ENCODE measurements at places on chromosomes 2 and 18.
A peak's percentile ranks its signal among the peaks of the same experiment; 100 is the strongest.

DNA sequence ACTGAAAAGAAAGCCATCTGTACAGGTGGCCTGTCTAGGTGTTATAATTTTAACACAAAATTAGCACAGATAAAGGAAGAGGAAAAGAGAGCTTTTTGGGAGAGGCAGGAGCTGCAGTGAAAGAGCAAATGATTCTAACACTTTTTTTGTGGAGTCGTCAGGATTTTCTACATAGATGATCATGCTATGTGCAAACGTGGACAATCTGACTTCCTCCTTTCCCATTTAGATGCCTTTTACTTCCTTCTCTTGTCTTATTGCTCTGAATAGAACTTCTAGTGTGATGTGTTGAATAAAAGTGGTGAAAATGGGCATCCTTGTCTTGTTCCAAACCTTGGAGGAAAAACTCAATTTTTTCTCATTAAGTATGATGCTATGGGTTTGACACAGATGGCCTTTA is 334.5 kb downstream of the NBAS start:
- no peak for DNase-seq

DNA sequence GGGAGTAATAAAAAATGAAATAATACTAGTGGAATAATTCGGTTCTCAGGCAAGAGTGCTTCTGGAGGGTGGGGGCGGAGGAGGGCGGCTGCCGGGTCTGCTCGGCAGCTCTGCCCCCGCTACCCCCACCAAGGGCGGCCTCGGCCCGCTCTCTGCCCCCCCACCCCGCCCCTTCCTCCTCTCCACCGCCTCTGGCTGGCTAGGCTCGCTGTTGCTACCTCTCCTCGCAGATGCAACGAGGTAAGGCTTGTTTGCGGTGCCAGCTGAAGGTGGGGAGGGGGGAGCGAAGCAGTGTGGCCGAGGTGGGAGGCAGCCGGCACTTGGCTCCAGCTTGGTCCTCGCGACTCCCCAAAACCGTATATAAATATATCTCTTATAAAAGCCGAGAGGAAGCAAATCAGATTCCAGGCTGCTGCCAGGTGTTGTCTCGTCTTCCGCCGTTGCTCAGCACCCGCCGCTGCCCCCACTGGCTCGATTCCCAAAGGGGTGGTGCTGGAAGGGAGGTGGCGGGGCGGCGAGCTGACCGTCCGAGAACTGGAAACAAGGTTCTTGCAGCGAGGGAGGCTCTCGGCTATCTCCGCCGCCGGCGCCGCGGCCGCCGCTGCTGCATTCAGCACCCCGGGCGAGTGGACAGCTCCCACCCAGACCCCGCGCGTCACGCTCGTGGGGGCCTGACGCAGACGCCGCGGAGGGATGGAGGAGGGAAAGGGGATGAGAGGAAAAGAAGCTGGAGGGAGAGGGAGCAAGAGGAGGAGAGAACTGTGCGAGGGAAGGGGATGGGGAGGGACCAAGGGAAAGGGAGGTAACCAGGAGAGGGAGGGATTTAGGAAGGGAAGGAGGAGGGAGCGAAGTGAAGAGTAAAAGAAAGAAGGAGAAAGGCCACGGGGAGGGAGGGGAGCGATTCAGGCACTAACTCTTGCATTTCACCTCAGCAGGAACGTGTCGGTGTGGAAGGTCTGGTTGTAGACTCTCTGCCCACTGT is at the start of gene MARCHF4:
MARCHF4 (minus strand) TSS at position 763 of the 982 bp plus-strand sequence. CDS start 2,223 bp downstream, outside the sequence.
- peak; percentile 90 for DNase-seq

DNA sequence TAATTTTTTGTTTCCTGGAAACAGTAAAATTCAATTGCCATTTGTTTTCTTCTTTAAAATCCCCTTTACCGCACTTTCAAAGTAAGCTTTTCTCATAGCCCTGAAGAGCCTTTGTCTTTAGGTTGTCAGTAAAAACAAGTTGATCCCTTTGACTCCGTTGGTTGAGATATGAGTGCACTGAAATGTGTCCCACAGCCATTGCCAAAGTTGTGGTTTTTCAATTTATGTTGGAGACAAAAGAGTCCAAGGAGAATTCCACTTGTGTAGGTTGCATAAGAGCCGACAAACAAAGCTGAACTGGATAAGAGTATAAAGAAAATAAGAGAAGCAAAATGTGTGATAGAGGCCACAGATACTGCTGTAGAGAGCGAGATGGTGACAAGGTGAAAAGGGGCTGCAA is 26.1 kb upstream of the HNMT start:
- DNase-seq, result no peak

- no peak for DNase-seq
These were observed 112.1 kb upstream of the SIX2 start for GRCh38 chr2:45121236-45121927.

- DNase-seq, result peak; percentile 73
These were observed 13.9 kb upstream of the SLC1A4 start for GRCh38 chr2:64975232-64975821.

DNA sequence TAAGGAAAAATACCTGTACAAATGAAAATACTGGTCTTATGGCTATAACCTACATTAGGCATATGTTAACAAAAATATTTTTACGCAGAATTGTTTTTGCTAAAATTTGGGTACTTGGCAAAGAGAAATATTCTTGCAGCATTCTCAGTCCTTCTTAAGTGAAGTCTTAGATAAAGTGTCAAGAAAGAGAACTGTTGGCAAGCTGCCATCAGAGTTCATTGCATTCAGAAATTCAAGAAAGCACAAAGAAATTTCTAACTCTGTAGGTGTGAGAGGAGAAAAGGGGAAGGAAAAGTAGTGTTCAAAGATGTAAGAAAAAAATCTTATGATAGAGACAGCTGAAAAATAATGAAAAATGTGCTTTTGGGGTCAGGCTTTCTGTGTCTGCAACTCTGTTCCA is 86.7 kb downstream of the IRS1 start:
- DNase-seq, result no peak

DNA sequence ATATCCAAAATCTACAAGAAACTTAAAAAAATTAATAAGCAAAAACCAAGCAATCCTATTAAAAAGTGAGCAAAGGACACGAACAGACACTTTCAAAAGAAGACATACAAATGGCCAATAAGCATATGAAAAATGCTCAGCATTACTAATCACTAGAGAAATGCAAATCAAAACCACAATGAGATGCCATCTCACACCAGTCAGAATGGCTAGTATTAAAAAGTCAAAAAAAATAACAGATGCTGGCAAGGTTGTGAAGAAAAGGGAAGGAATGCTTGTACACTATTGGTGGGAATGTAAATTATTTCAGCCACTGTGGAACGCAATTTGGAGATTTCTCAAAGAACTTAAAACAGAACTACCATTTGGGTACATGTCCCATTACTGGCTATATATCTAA is 128.8 kb upstream of the SESTD1 start:
- no peak for DNase-seq

GRCh38 chr18:79518028-79518682 is 122.4 kb downstream of the NFATC1 start:
- DNase-seq, result no peak

- no peak for DNase-seq
These were observed 54.6 kb downstream of the FANCL start for GRCh38 chr2:58186501-58186900.

GRCh38 chr2:168212167-168212566 is 35.2 kb downstream of the STK39 start:
- no peak for DNase-seq

DNA sequence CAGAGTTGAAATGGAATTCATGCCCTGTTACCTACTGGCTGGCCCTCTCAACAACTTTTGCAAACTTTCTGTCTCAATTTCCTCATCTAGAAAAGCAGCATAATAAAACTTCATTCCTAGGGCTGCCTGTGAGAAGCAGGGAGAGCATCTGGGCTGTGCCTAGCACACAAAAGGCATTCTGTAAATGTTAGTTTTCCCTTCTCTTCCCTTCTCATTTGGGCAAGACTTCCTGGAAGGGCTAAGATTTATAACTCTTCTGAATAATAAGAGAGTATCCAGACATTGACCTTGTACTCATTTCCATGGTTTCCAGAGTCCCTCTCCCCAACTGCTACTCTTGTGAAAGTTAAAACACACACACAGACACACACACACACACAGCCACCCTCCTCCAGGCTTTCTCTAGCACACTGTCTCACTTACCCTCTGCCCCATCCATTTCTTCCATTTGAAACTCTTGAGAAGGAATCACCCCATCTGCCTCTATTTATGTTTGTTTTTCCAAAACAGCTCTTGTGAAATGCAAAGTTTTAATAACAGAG is 302.1 kb downstream of the SMAD2 start:
- no peak for DNase-seq

DNA sequence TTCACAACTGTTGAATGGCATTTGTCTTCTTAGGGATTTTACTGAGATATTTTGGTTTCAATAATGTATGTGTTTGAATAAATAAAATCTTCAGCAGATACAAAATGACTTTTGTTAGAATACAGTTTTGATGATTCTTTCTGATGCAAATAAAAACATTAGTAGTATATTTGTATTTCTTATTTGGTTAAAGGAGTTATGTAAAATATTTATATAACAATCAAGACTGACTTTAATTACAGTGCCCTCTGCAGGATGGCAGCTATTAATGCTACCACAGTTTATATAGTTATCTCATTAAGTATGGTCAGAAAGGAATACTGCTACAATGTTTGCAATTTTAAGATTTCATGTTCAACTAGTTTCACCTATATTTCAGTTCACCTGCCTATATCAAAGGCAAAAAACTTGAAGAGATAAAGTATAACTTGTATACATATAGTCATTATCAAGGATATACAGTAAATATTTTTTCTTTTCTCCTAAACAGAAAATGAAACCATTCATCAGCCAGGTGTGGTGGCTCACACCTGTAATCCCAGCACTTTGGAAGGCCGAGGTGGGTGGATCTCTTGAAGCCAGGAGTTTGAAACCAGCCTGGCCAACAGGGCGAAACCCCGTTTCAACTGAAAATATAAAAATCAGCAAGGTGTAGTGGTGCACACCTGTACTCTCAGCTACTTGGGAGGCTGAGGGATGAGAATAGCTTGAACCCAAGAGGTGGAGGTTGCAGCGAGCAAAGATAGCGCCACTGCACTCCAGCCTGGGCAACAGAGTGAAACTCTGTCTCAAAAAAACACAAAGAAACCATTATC is 19.8 kb downstream of the ARL5A start:
- peak; percentile 53 for DNase-seq

- no peak for DNase-seq
These were observed 30.1 kb upstream of the TXNDC2 start for GRCh38 chr18:9855681-9856080.

GRCh38 chr2:68463287-68463877 is 3.7 kb downstream of the FBXO48 start:
- peak; percentile 42 for DNase-seq

DNA sequence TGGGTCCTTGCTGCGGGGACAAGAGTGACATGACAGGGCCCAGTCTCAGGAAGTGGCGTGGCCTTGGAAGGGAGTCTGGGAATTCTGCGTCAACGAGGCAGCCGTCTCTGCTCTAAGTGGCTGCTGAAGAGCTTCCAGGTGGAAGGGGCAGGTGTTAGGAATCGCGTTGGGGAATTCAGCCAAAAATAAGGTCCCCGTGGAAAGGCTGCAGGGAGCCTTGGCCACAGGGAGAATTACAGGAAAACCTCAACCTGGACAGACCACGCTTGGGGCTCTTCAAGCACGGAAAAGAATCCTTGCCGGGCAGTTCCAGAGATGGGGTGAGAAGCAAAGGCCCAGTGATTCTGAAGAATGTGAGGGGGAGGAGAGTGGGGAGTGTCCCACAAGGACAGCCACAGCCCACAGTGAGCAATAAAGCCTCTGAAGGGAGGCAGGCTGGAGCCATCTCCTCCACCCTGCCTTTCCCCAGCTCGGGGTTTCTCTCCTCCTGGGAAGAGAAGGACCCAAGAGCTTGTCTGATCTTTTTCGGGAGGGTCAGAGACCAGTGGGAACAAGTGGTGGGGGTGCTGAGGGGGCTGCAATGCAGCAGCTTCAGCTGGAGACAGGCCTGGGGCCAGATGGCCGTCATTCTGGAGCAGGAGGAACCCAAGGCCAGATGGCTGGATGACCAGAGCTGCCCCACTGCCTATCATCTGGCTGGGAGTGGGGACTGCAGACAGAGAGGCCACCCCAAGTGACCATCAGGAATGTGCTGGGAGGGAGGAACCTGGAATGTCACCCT is 106.4 kb upstream of the SMAD2 start:
- no peak for DNase-seq

DNA sequence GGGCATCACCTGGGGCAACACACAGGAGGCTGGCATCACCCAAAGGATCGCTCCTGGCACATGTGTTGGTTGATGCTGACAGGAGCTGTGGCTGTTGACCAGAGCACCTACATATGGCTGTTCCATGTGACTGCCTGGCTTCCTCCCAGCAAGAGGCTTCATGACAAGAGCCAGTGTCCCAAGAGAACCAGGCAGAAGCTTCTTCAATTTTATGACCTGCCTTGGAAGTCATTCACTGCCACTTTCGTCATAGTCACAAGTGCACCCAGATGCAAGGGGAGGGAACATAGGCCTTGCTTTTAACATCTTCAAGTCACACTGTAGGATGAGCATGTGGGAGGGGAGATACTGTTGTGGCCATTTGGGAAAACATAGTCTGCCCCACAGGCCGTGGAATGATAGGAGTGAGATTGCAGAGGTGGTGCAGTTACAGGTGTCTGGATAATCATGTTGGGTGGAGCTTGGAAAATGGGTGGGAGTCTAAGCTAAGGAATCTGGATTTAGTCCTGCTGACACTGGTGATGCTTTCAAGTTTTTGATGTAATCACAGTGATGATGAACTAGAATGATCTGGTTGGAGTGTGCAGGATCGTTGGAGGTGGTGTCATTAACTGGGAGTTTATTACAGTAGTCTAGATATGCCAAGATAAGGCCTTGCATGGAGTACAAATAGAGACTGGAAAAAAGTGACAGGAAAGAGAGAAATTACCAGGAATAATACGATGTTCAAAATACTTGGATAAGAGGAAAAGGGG is 107.0 kb downstream of the RAPGEF4 start:
- no peak for DNase-seq

- no peak for DNase-seq
These were observed 20.4 kb downstream of the TTC32 start for GRCh38 chr2:19881221-19881907.

GRCh38 chr2:24824966-24825882 is 32.0 kb downstream of the CENPO start:
- no peak for DNase-seq

GRCh38 chr2:217897816-217898806 is 104.7 kb downstream of the TNS1 start:
- no peak for DNase-seq

DNA sequence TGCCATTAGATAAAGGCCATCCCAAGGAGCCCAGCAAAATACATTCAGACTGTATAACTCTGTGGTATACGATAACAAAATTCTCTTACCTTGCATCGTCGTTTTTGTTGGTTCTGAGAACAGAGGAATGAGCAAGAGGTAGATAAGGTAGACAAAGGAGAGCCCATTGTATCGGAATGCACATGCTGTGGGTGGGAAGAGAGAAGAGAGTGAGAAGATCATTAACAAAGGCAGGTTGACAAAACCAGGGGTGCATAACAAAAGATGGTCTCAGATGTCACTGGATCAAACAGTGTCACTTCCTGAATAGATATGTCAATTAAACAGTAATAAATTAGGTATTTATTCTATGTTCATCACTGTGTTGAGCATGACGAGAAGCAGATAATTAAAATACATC is 83.3 kb downstream of the PIEZO2 start:
- DNase-seq, result no peak

DNA sequence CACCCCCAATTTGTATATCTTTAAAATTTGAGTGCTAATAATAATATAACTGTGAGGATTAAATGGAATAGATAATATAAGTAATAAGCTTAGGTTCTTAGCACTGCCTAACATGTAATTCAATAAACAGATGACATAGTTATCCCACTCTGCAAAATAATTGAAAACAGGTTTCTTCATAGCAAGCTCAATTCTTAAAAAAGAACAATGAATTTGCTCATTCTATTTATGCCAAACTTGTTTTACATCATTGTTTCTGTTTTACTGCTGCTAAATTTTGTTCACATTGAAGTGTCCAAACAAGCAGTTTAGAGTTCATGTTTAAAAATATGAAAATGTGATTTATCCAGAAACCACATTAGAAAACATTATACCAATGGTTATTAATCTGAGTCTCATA is 217.0 kb downstream of the MBD5 start:
- DNase-seq, result no peak
